ENCODE measurements at places on chromosomes 5 and 9.
A peak's percentile ranks its signal among the peaks of the same experiment; 100 is the strongest.

DNA sequence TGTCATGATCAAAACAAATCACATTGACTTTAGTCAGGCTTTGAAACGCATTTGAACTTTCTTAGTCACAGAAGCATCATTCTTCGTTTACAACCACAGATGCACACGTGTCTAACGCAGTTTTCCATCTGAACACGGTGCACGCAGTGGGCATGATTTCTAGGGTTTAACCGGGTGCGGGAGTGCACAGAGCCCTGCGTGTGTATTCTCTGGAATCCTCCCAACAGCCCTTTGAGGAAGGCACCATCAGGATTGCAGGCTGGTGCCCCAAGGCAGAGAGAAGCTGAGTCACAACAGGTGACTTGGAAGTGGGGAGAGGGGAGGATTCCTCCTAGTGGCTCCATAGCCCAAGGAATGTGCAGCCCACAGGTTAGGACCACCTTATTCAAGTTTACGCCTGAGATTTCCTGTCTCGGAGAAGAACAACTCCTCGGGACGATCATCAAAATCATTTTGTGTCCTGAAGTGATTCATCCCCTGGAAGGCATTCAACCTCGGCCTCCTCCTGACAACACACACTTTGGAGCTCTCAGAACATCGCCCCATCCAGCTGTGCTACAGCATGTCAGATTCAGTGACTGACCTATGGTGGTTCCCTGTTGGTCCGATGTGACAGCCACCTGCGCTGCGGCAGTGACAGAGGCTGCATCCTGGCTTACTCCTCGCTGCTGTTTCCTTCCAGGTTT lies 13.1 kb downstream of the ROPN1L start:
- DNase-seq, result peak; percentile 75

- peak; percentile 36 for DNase-seq
These were observed 49.1 kb upstream of the SLIT3 start for GRCh38 chr5:169350016-169350415.

DNA sequence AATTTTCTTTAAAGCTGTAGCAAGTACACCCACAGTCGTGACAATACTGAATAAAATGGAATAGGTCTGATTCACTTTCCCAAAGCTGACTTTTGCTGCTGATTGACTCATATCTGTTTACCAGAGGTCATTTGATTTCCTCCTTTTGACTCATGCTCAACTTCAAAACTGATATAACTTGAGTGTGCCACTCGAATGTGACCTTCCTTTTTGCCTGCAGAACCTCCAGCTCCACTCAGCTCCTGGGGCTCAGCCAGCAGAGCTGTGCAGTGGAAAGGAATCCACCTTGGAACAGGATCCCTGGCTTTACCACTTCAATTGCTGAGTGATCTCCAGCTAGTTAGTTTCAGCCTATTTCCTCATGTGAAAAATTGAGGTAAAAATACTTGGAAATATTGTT lies 84.1 kb downstream of the FEM1C start:
- DNase-seq, result peak; percentile 70

- DNase-seq, result no peak
These were observed 10.5 kb upstream of the SCGB3A1 start for GRCh38 chr5:180601591-180602480.

Measured in GM04504 (cell line).